ENCODE measurements at places on chromosomes 11 and 22.

DNA sequence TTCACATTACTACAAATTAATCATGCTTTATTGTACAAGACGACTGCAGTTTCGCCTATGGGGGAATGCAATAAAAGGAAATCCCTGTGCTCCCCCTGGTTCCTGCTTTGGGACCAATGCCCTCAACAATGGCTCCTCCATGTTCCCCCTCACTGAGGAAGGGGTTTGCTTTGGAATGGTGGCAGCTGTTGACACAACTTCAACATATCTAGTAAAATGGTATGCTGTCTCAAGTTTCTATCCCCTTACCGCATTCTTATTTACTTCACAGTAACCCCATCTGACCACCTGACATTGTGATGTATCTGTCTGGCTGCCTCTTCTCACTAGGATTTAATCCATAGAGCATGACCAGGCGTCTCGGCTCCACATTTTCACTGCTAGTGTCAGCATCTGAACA, 48.8 kb downstream of the PIWIL3 start:
- DNase-seq: no peak

DNA sequence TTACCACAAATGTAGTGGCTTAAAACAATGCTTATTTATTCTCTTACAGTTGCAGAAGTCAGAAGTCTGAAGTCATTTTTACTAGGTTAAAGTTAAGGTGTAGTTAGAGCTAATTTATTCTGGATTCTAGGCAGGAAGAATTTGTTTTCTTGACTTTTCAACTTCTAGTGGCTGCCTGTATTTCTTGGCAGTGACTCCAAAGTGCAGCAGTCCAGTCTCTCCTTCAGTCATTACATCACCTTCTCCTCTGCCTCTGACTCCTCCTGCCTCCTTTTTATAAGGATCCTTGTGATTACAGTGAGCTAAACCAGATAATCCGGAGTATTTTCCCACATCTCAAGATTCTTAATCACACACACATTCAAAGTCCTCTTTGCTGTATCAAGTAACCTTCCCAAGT, 581.4 kb downstream of the KCNA4 start:
- DNase-seq: peak; percentile 31

- DNase-seq: no peak
Measured at GRCh38 chr11:129423426-129423825, 47.8 kb downstream of the BARX2 start.

GRCh38 chr22:20139391-20140106, 7.9 kb downstream of the ZDHHC8 start:
- no peak for DNase-seq

DNA sequence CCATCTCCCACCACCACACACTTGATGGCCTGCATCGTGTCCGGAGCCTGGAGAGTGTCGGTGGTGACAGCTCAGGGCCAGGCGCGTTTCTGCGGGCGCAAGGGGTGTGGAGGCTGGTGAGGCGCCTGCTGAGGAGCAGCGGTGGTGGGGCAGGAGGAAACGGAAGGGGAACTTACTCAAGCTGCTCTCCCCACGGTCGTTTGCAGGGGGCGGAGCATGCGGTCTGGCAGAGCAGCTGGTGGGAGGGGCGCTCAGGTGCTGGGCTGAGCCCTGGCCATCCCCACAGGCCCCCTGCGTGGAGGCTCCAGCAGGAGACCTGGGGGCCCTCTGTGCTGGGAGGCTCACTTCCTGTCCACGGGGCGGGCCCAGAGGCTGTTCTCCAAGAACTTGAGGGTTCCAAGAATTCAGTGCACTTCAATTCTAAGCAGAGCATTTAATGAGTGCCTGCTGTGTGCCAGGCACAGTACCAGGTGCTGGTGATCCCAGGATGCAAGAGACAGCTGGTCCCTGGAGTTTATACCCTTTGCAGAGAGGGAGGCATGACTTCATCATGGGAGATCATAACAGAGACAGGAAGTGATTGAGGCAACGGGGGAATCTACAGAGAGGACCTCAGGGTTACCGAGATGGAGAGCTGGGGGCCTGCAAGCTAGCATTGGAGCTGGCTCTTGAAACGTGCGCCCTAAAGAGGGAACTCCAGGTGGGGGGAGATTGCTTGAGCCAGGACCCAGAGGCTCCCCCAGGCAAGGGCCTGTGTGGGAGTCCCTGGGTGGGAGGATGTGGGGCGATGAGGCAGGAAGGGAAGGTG, at the start of gene RAC2:
RAC2 (minus strand) TSS at position 156 of the 808 bp plus-strand sequence; CDS start at position 35, 121 bp downstream.
- DNase-seq: peak; percentile 48

DNA sequence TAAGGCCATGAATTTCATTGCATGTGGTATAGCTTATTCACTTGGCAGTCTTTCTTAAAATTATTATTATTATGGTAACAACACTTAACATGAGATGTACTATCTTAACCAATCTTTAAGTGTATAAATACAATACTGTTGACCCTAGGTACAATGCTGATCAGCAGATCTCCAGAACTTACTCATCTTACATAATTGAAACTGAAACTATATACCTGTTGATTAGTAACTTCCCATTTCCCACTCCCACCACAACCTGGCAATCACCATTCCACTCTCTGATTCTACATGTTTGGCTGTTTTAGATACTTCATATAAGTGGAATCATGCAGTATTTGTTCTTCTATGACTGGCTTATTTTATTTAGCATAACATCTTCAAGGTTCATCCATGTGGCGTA, 150.2 kb upstream of the POU2AF2 start:
- no peak for DNase-seq

DNA sequence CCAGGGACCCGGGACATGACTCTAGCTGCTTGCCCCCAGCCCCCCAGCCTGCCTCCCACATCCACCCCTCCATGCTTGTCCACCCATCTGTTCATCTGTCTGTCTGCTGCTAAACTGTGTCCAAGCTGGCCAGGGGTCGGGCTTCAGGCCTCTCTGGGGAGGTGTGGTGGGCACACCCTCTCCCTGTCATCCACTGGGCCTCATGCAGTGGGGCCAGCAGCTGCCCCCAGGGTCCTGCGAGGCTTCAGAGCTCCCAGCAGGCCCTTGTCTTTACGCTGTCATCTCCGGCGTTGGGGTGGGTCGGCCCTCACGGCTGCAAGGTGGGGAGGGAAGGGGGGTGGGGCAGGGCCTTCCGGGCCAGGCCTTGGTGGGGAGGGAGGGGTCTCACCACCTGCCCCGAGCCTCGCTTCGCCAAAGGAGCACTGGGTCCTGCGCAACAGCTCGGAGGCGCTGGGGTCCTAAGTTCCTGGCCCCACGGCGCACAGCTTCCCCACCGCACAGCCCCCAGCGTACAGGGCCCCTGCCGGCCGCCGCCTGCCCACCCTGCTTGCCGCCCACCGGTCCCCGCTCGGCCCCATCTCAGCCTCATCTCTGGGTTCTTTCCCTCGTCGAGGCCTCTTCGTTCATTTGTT, 26.7 kb downstream of the MOB2 start:
- no peak for DNase-seq

- no peak for DNase-seq
Measured at GRCh38 chr11:108501396-108501795, 3.2 kb upstream of the POGLUT3 start.

- no peak for DNase-seq
Measured at GRCh38 chr11:65525546-65526480, 930 bp downstream of the SCYL1 start.

DNA sequence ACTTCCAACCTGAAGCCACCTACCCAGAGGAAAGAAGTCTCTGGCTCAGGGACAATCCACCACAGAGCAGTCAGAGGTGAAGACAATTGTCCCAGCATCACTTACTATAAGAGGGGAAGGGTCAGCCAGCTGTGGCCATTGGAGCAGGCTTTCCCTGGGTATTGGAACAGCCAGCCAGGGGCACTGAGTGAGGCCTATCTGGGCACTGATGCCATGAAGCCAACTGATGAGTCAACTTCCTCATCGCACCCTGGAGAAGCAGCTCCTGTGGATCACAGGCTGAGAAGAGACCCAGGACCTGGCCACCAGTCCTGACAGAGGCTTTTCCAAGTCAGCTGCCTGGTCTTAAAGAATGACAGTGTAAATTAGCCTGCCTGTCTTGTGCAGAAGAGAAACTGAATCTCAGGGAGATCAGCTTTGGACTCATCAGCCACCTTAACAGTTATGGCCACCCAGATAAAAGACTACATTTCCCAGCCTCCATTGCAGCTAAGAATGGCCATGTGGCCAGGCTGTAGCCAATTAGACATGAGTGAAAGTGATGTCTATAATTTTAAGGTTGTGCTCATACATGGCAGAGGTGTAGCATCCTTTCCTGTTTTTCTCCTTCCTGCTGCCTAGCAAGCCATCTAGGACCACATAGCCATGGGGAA, 19.0 kb downstream of the CHST1 start:
- peak; percentile 27 for DNase-seq

DNA sequence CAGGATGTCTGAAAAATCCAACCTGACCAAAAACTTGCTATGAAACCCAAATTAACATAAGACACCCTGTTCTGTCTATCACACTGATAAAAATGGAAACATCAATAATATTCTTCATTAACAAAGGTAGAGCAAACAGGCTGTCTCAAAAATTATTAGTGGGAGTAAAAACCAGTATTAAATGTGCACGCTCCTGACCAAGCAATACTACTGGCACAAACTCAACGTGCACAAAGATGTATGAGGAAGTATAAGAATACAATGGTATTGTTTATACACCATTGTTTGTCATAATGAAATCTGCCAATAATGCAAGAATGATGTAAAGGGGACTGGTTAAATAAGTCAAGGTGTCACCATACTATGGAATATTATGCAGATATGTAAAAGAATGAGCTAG, 288.5 kb downstream of the MN1 start:
- no peak for DNase-seq

GRCh38 chr11:134071766-134072402, 3.0 kb downstream of the JAM3 start:
- DNase-seq: peak; percentile 66

GRCh38 chr22:50299785-50300619, 7.4 kb downstream of the PLXNB2 start:
- DNase-seq: no peak

- peak; percentile 75 for DNase-seq
Measured at GRCh38 chr22:38114484-38115398, 4.3 kb upstream of the BAIAP2L2 start.

- peak; percentile 41 for DNase-seq
Measured at GRCh38 chr22:42376711-42377554, 55.3 kb downstream of the NFAM1 start.

DNA sequence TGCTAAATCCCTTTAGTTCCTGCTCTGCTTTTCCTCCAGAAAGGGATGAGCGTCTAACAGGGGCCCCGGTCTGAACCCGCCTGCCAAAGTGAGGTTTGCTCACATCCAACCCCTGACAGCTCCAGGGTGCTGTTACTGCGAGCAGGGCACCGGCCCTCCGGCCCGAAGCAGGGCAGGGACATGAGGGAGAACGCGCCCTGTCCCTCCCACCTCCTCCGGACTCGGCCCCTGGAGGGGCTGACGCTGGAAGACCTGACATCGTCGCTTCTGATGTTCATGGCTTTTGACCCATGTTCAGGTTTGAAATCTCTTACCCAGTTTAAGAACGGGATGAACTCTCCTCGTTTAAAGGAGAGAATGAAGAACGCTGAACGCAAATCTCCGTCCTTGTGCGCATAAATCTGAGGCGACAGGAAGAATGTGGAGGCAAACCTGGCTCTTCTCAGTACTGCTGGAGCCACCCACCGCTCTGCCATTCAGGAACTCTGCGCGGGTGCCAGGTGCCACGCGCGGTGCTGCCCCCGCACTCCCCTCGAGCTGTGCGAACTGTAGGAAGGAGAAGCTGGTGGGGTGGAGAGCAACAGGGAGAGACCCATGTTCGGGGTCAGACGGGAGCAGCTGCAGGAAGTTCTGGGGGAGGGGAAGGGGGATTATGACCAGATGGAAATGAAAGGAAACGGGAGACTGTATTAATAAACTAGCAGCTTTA, 826 bp upstream of the EEF1G start:
- DNase-seq: peak; percentile 28

DNA sequence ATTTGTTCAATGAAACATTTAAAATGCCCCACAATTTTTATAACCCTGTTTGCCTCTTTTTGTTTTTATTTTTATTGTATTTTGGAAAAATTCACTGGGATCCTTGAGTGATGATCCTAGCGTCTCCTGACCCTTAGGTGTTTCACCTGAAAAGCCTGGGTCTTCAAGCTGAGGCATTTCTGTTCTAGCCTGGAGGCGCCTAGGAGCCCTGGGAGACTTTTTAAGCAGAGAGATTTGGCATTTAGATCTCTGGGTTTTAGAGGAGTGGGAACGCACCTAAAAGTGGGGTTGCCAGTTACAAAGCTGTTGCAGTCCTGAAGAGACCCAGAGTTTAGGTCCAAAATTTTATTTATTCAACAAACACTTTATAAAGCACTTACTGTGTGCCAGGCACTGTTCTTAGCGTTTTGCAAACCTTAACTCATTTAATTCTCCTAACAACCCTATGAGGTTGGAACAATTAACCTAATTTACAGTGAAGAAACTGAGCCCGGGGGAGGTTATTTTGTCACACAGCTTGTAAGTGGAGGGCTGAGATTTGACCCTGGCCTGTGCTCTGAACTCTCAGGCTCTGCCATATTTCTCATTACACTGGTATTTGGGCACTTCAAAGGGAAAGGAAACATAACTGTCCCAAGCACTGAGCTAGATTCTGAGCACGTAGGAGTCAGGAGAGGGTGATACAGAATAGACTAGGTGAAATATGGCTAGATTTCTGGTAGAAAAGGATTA, 834 bp upstream of the FADS1 start:
- no peak for DNase-seq

GRCh38 chr22:42300259-42301076, 30.0 kb upstream of the TCF20 start:
- no peak for DNase-seq

- DNase-seq: no peak
Measured at GRCh38 chr22:32729412-32729811, 72.1 kb upstream of the TIMP3 start.

GRCh38 chr11:125938418-125938817, 7.4 kb upstream of the VSIG10L2 start:
- DNase-seq: no peak

- no peak for DNase-seq
Measured at GRCh38 chr11:96635655-96636054, 245.8 kb downstream of the JRKL start.

DNA sequence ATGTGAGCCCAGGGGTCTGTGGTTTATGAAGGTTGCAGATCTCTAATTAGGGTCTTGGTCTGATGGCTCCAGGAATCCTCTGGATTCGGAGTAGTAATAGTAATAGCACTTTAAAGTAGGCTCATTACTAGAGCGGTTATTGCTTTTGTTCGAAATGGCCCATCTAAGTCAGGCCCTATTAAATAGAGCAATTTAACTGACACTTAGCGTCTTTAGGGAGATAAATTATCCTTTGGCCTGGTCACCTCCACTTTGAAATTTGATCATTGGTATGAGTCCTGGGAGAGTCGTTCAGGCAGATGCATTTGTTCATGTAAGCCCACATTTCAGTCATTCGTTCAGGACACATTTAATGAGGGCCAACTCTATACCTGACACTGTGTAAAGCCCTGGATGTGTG, 54.8 kb downstream of the LDLRAD3 start:
- no peak for DNase-seq

GRCh38 chr11:120271672-120272071, 31.7 kb downstream of the POU2F3 start:
- DNase-seq: no peak

- peak; percentile 41 for DNase-seq
Measured at GRCh38 chr11:118530683-118531596, at the start of gene TMEM25. Gene TMEM25 (plus strand): TSS chr11:118531192. CDS start chr11:118531802, 610 bp downstream.
